ENCODE measurements at places on chromosomes 7 and 10.

- H3K4me1 ChIP-seq = no peaks in the 10 kb centered on the region
- H3K36me3 ChIP-seq = no peaks in the 10 kb centered on the region
- H3K27me3 ChIP-seq = no peaks in the 10 kb centered on the region
- no peak overlapping the region for H3K4me3 ChIP-seq
Measured at GRCh38 chr10:28479425-28479865, 53.5 kb upstream of the WAC start.

GRCh38 chr10:62511656-62512055 is 137.5 kb downstream of the ZNF365 start:
- H3K27ac ChIP-seq = no peak overlapping the region
- no peak overlapping the region for H3K4me3 ChIP-seq
- no peaks in the 10 kb centered on the region for H3K27me3 ChIP-seq
- no peaks in the 10 kb centered on the region for H3K36me3 ChIP-seq
- DNase-seq = no peak

DNA sequence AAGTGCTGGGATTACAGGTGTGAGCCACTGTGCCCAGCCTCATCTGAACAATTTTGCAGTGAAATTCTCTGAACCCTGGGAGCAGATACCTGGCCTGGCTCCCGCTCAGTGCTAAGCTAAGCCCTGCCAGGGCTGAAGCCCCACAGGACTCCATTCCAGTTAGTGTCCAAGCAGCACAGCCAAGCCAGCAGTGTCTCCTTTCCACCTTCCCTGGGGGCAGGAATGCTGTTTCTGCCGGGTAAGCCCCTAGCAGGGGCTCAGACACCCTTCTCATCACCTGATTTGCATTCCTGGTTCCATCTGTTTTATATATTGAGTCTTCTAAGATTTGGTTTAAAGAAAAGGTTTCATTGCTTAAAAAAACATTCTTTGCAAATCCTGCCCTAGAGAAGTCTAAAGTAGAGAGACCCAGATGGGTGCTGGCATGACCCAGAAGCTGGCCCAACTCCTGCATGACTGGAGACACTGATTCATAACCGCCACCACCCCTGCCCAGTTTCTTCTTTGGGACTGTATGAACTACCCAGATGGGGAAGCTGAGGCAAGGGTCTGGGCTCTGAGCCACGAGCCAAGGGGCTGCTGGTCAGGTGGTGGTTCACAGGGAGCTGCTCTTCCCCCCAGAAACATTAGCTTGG is 14.0 kb downstream of the SLC13A4 start:
- H3K4me3 ChIP-seq = no peak overlapping the region
- no peaks in the 10 kb centered on the region for H3K36me3 ChIP-seq
- no peak overlapping the region for H3K27ac ChIP-seq
- DNase-seq = no peak
- H3K4me1 ChIP-seq = peaks cover 12% of the 10 kb centered on the region

- H3K4me3 ChIP-seq = no peak overlapping the region
- H3K36me3 ChIP-seq = no peaks in the 10 kb centered on the region
- H3K4me1 ChIP-seq = no peaks in the 10 kb centered on the region
- H3K27ac ChIP-seq = no peak overlapping the region
- no peak for DNase-seq
- H3K27me3 ChIP-seq = no peaks in the 10 kb centered on the region
Measured at GRCh38 chr7:120400806-120401455, 128.0 kb downstream of the KCND2 start.
